ENCODE measurements at places on chromosomes 6 and 20.

- no peak for DNase-seq
These were observed 51.7 kb downstream of the UBR2 start for GRCh38 chr6:42615518-42615917.

- no peak for DNase-seq
These were observed 147.7 kb downstream of the GMPR start for GRCh38 chr6:16386057-16386456.

- no peak for DNase-seq
These were observed 11.6 kb upstream of the CLVS2 start for GRCh38 chr6:122984393-122984792.

DNA sequence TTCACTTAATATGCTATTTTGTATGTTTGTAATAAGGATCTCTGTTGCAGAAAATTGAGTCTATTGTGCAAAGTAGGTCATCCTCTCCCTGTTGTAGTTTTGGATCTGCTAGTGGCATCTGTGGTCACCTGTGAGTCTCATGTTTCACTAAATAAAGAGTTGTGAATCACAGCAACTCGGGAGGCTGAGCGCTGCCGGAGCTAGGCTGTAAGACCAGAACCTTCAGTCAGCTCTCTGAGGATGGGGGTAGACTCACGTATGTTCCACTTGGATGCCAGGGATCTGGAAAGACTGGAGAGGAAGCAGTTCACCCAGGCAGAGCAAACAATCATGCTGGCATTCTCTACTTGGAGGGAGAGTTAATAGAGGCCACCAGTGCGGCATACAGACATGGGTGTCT, 187.3 kb upstream of the FOXA2 start:
- no peak for DNase-seq

DNA sequence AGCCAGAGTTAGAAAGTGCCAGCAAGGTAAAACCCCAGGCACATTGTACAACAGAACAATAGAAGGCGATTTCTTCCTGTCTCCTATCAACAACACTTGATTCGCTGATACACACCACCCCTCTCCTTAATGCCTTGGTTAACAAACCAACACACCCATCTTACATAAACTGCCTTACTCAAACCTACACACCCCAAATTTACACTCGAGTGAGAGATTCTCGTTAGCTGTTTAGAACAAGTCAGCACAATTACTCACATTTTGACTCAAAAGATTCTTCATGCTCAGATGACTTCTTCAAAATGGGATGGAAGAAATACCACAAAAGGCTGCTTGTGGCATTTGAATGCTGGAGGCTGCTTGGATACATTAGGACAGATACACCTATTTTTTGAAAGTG, 80.0 kb upstream of the FOXQ1 start:
- DNase-seq, result no peak

DNA sequence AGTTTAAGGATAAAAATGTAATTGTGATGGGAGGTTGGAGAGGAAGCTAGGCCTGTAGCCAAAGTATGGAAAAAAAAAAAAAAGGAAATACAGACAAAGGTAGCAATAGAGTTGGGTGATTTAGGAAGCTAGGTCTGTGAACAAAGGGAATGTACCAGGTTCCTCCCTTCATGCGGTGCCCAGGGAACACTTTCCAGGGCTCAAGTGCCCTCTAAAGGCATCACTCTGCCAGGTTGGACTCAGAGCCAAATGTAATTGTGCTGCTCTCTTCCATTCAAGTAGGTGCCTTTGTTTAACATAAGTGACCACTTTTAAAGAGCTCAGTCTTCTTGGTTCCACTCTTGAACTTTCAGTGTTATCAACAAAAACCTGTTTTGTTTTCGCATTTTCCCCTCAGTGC, 159.7 kb upstream of the AHI1 start:
- DNase-seq, result no peak

- no peak for DNase-seq
These were observed 1.1 kb downstream of the ABRACL start for GRCh38 chr6:139029470-139030227.

- no peak for DNase-seq
These were observed 365.0 kb upstream of the ID4 start for GRCh38 chr6:19472153-19472552.

GRCh38 chr6:154733183-154733625, at the start of gene SCAF8:
SCAF8 (plus strand) TSS chr6:154733416; CDS start chr6:154733901, 485 bp downstream.
- peak; percentile 88 for DNase-seq
